ENCODE measurements at places on chromosomes 2 and 18. TPM values are rescaled to one million over a fixed set of nuclear protein-coding genes. Genes with fewer than 3 reads are reported as not detected.

The BMP10 gene
- not detected for total RNA-seq

The CNGA3 gene
- 0.09 TPM for total RNA-seq

The FBXO36 gene
- total RNA-seq, result 2.2 TPM

The MOGAT1 gene
- total RNA-seq, result not detected

The FSIP2 gene
- total RNA-seq, result 0.04 TPM

The GPC1 gene
- total RNA-seq, result 183 TPM

The NAT8 gene
- total RNA-seq, result not detected

The FHOD3 gene
- 14.0 TPM for total RNA-seq

The C2orf81 gene
- 0.24 TPM for total RNA-seq

The C2orf78 gene
- total RNA-seq, result not detected

The MERTK gene
- total RNA-seq, result 2.4 TPM

The WDPCP gene
- 7.2 TPM for total RNA-seq

The OXER1 gene
- not detected for total RNA-seq

The FAM161A gene
- total RNA-seq, result 1.2 TPM

The RUFY4 gene
- total RNA-seq, result 0.25 TPM

The UGT1A10 gene
- total RNA-seq, result not detected

The TEX44 gene
- total RNA-seq, result not detected

The COL4A3 gene
- total RNA-seq, result 66.8 TPM

The CYP27A1 gene
- total RNA-seq, result 21.8 TPM

The TMEM200C gene
- 0.07 TPM for total RNA-seq

The ST6GAL2 gene
- total RNA-seq, result not detected

The TUBB8B gene
- not detected for total RNA-seq

The ATP6V1C2 gene
- total RNA-seq, result not detected

The MARCO gene
- total RNA-seq, result 3.2 TPM

The GALNT5 gene
- total RNA-seq, result not detected

The MRPL53 gene
- total RNA-seq, result 48.7 TPM

The HOXD1 gene
- total RNA-seq, result not detected

The TRABD2A gene
- 0.27 TPM for total RNA-seq

The CCDC74B gene
- total RNA-seq, result not detected

The DPP10 gene
- total RNA-seq, result not detected

The MOCOS gene
- 0.82 TPM for total RNA-seq

The ACOXL gene
- not detected for total RNA-seq

The GIGYF2 gene
- 87.8 TPM for total RNA-seq

The ANKRD29 gene
- total RNA-seq, result 0.93 TPM

The KIF1A gene
- 0.05 TPM for total RNA-seq

The HOXD13 gene
- total RNA-seq, result not detected

The PTCD3 gene
- 111 TPM for total RNA-seq

The PLEKHH2 gene
- 1.4 TPM for total RNA-seq

The TXNDC2 gene
- not detected for total RNA-seq

The SIX3 gene
- total RNA-seq, result not detected

The RASGRP3 gene
- 22.5 TPM for total RNA-seq

The OTOS gene
- not detected for total RNA-seq

The ORC2 gene
- 8.1 TPM for total RNA-seq

The CXCR2 gene
- 0.07 TPM for total RNA-seq

The STON1 gene
- 3.0 TPM for total RNA-seq

The LRRTM1 gene
- not detected for total RNA-seq

The CIAO1 gene
- 102 TPM for total RNA-seq

Data from gastrocnemius medialis (tissue), 4 donors.